ENCODE measurements at places on chromosomes 13 and 19.

DNA sequence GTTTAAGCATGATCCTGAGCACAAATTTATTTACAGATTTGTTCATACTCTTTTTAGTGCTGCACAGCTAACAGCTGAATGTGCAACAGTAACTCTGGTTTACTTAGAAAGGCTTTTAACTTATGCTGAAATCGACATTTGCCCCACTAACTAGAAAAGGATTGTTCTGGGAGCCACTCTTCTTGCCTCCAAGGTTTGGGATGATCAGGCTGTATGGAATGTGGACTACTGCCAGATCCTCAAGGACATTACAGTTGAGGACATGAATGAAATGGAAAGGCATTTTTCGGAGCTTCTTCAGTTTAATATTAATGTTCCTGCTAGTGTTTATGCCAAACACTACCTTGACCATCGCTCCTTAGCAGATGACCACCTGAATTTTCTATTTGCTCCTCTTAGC lies 16.0 kb downstream of the ZNF100 start:
- no peak for DNase-seq

DNA sequence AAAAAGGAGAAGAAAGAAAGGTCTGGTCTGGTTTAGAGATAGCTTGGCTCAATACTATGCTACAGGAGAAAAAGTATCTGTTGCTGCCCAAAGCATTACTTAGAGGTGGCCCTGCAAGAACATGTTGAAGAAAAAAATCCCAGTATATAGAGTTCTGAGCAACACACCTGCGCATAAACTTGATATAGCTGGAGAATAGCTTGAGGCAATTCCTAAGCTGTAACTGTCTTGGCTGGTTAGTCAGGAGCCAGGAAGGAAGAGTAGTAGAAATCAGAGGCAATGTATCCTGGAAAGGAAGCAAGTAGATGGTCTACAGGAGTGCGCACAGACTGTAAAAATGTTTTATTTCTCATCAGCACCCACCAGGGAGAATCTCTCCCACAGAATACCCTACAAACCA lies 209.7 kb downstream of the SLITRK1 start:
- DNase-seq, result no peak

DNA sequence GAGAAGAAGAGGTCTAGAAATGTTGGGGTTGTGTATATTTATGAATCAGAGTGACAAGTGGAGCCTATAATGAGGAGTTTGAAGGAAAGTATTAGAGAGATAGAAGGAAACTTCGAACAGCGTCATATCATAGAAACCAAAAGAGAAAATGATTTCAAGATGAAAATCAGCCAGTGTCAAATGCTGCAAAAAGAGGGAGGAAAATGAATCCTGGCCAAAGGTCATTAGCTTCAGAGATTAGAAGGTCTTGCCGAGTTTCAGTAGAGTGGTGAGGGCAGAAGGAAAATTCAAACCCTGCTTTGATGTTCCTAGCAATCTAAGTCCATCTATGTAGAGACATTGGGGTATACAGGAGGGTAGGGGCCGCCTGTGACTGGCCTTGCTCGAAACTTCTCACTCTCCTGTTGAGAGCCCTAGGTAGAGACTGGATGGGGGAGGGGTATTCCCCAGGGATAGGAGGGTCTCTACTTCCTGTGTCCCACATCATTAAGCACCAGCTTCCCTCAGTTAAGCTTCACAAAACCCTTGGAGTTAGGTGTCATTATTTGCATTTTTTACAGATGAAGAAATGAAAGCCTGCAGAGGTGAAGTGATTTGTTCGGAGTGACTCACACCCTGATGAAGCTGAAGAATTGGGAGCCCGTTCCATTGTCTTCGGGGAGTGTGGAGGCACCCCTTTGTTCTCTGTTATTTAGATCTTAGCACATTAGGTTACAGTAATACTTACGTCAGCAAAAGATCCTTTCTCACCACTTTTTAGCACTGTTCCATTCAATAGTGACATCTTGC lies 62.8 kb downstream of the FGF9 start:
- no peak for DNase-seq

- no peak for DNase-seq
These were observed 137.3 kb upstream of the PCDH9 start for GRCh38 chr13:67367399-67367798.

DNA sequence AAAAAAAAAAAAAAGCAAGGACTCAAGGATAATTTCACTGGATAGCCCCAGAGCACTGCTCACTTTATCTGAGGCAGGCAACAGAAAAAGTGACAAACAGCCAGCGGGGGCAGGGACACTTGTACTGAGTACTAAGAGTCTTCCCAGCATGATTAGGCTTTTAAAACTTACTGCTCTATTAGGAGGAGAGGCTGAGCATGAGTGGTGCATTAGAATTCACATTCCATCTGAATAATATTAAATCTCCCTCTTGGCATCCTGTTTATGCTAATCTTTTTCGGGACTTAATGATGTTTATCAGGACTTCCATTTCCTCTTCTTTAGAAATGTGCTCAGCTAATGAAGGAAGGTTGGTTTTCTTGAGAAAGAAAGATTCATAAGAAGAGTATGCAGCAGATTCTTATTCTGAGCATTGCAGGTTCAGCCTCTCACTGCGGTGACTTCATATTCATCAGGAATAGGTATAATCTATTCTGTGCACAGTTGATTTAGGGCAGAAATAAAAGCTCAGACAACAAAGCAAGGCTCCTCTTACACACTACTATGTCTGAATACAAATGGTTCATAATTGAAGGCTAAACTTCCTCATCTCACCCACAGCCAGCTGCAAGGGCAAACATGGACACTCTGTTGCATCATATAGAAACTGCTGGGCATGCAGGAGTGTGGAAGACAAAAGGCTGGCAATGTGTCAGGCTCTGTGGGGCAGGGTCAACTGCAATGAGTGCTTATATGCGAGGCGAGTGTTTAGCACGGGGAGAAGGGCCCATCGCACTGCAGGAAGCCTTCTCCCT lies 107.0 kb downstream of the KL start:
- peak; percentile 38 for DNase-seq

GRCh38 chr13:73835138-73835721 lies 299.0 kb downstream of the KLF12 start:
- no peak for DNase-seq

- DNase-seq, result peak; percentile 48
These were observed 58.3 kb upstream of the MEDAG start for GRCh38 chr13:30847650-30848307.

DNA sequence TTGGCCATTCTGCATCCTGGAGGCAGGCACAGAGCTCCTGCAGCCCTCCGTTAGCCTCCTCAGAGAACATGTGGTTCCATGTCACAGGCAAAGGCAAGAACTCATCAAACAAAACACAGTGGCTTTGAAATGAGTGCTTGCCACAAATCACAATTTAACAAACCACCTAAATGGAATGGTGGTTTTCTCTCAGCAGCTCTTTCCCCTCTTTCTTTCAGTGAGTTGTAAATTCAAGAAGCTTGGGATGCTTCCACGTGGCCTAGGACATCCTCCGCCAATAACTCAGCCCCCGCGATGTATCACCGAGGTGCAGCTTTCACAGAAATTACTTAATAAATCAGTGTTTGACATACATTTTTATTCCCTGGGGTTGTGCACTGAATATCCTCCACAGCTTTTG lies 65.4 kb upstream of the RFC3 start:
- DNase-seq, result no peak

DNA sequence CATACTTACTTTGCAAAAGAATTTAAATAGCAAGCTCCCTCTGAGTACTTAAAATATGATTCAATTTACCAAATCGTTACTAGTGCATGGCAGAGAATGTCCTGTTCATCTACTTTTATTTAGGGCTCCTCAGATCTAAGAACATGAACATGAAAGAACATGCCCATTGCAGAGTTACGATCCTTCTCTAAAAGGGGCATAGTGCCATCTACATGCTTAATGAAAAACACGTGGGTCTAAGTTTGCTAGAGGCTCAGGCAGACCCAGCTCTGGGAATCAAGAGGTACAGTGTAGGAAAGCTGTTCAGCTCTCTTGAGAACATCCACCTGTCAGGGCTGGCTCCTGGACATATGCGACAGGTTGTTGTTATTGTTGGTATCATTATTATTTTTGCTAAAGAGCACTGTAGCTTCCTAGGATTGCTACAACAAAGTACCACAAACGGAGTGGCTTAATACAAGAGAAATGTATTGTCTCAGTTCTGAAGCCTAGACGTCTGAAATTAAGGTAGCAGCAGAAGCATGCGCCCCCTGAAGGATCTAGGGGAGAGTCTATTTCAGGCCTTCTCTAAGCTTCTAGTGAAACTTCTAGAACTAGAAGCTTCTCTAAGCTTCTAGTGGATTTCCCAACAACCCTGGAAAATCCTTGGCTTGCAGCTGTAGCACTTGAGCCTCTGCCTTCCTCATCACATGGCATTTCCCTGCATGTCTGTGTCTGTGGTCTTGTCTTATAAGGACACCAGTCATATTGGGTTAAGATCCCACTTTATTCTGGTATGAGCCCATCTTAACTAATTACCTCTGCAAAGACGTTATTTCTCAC lies 133.9 kb downstream of the DCT start:
- no peak for DNase-seq

GRCh38 chr19:1632462-1633268 lies 19.8 kb downstream of the TCF3 start:
- DNase-seq, result no peak

DNA sequence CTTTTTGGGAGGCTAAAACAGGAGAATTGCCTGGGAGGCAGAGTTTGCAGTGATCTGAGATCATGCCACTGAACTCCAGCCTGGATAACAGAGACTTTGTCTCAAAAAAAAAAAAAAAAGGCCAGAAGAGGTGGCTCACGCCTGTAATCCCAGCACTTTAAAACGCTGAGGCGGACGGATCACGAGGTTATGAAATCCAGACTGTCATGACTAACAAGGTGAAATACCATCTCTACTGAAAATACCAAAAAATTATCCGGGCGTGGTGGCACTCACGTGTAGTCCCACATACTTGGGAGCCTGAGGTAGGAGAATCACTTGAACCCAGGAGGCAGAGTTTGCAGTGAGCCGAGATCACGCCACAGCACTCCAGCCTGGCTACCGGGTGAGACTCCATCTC lies 39.9 kb downstream of the ZNF611 start:
- DNase-seq, result no peak

- DNase-seq, result no peak
These were observed 7.6 kb downstream of the SIRT2 start for GRCh38 chr19:38891771-38892170.

- no peak for DNase-seq
These were observed 16.9 kb downstream of the CERS1 start for GRCh38 chr19:18878858-18879578.

DNA sequence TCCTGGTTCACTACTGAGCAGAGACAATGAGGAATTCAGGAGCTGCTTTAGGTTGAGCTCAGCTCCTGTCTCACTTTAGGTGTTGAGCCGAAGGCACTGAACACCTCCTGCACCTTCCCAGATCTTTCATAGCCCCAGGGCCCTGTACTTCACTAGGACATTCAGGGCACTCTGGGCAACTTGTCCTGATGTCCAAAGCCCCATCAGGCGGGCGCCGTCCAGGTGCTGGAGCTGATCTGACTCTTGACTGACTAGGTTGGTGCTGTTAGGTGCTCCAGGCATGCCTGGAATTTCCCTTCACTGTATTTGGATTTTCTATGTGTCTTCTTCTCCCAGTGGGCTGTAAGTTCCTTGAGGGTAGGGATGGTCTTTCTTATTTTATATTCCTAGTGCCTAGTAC lies 48.4 kb upstream of the CNMD start:
- no peak for DNase-seq

DNA sequence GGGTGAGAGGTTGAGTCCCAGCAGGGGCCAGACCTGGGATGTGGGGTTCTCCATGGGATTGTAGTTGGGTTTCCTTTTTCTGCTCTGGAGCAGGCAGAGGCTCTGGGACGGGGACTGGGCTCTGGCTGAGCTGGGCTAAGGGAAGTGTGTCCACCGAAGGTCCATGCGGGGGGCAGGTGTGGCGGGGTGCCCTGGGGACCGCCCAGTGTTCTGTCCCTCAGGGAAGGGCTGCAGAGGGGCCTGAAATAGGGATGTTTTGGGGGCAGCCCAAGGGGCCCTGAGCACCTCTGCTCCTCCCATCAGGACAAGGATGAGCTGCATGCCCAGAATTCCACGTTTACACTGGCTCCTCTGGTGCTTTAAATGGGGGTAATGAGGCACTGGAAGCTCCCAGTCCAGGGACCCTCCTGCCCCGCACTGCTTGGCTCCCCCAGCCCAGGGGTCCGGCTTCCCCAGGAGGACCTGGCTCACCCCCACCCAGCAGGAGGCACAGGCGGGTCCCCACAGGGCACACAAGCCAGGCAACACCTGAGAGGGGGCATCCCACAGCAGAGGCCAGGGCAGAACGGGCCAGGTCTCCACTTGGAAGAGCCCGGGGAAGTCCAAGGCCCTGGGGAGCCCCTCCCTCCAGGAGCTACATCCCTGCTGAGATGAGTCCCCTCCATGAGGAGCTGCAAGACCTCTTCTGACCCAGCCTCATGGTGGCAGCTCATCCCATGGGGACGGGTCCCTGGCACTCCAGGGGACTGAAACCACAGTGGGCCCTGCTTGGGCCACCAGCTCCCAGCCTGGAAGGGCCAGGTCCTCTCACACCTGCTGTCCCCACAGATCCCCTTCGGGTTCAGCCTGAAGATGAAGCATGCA lies 14.7 kb upstream of the ZNF14 start:
- DNase-seq, result no peak

DNA sequence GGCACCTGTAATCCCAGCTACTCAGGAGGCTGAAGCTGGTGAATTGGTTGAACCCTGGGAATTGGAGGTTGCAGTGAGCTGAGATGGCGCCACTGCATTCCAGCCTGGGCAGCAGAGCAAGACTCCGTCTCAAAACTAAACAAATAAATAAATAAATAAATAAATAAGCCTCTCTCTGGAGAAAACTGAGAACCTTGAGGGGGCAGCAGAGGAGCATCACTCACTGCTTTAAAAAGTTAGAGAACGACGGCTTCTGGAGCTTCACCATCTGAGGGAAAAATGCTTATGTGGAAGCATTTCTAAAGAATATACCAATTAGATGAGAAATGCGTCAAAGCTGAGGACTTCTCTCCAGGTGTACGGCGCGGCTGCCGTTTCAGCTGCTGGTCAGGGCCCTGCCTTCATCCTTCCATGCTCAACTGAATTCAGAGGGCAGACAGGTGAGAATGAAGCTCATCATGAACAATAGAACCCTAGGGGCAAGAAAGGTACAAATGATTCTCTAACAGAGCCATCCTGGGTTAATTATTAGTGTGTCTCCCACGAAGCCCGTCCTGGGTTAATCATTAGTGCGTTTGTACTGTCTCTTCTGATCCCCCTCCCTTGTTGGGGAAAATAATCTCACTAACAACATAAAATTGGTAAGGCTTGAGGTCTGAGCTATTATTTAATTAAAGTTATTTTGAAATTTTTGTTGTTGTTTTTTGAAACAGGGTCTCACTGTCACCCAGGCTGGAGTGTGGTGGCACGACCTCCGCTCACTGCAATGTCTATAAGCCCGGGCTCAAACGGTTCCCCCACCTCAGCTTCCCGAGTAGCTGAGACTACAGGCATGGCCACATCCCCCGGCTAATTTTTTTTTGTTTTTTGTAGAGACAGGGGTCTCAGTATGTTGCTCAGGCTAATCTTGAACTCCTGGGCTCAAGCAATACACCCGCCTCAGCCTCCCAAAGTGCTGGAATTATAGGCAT lies 80.1 kb downstream of the IPO5 start:
- no peak for DNase-seq

DNA sequence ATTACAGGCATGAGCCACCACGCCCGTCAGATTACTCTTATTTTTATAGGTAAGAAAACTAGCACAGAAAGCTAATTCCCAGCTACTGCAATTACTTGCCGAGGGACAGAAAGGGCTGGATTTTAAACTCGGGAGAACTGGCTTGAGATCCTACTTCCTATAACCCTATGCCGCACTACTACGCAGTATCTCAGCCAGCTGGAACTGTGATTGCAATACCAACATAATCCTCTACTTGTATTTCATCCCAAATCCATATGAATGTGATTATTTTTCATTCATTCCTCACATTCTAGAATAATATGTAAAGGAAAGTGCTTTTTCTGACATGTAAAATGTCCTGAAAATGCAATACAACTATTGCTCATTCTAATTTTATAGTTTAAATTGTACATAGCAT lies 773.8 kb upstream of the GPC6 start:
- DNase-seq, result no peak
